ENCODE measurements at places on chromosomes 5 and 9.

DNA sequence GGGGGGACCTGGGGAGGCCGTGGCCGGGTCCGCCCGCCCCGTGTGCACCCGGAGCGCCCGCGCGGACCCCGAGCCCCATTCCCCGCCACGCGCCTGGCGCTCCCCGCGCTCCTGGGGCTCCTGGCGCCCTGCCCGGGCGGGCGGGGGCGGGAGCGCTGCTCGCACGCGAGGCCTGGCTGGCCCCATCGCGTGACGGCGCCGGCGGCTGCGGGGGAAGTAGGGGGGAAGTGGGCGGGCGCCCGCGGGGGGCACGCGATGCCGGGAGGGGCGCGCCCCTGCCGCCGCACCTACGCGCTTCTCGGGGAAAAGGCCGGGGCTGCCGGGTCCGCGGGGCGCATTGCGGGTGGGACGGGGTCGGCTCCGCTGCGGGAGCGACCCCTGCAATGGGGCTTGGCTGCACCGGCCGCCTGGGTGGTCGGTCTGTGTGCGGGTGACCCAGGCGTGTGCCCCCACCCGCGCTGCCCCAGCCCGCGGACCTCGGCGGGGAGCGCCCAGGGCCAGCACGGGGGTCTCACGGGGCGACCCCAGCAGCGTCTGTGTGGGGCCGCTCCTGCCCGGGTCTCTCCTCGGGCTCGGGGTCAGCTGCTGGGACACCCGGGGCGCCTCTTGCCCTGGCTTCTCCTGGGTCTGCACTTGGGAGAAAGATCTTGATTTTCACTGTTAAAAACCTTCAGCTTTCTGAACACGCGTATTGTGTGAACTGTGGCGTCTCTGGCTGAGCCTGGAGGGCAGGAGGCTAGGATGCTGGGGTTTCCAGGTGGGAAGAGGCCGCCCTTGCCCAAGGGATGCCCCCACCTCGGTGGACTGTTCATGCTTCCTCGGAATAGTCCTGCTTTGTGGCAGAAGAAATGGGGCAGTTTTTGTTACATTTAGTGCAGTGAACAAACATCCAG lies 52.4 kb downstream of the AHRR start:
- DNase-seq = no peak

DNA sequence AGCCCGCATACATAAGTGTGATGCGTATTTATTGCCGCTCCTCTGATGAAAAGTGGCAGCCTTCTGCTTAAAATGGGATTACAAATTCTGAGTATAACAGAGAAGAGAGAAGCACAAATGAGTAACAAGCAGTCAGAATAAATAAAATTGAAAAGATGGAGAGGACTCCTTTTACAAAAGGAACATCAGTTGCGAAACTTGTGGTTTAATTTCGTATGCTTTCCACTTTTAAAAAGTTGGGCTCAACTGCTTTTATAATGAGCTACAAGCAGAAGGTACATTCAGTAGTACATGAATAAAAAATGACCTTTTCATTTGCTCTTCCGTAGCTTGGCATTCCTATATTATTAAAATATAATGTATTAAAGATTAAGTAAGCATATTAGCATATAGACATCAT lies 320.0 kb downstream of the FBXL17 start:
- no peak for DNase-seq

GRCh38 chr5:173331956-173332479 lies 3.8 kb upstream of the STC2 start:
- no peak for DNase-seq

GRCh38 chr5:95863383-95863757 lies 40.8 kb upstream of the GLRX start:
- DNase-seq = no peak

GRCh38 chr5:140349244-140349643 lies 2.8 kb upstream of the HBEGF start:
- no peak for DNase-seq

- no peak for DNase-seq
Measured at GRCh38 chr5:135843571-135844337, 9.3 kb downstream of the SLC25A48 start.

DNA sequence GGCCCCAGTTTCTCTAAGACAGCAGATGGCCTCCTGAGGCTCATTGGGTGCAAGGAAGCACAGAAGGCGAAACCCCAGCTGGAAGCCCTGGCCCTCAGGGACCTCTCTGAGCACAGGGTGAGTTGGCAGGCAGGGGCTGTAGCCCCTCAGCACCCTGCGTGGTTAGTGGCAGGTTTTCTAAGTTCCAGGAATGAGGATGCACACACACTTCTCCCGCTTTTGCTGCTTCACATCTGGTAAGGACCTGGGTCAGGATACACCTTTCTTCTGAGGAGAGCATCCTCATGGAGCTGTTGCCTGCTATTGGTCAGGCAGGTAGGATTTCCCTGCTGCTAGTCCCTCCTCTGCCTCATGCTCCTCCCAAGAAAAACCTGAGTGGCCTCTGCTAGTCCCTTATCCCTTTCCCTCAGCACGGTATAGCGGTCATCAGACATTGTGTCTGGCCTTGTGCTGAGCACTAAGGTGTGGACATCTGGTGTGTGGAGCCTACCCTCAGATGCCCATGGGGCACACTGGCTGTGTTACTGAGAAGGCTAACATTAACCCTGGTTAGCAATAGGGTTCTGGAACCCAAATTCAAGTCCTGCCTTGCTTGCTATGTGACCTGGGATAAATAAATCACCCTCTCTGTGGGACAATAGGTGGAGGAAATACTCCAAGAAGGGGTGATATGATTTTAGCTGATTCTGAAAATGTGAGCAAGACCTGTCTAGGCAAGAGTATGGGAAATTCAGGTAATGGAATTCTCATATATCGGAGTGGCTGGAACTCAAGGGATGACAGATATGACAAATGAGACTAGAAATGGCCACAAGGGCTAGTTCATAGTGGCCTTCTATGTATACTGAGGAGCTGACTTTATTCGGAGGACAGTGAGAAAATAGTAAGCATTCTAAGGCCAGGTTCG lies 1.6 kb downstream of the SLC22A4 start:
- no peak for DNase-seq

GRCh38 chr5:68377733-68378132 lies 162.2 kb downstream of the PIK3R1 start:
- DNase-seq = no peak

DNA sequence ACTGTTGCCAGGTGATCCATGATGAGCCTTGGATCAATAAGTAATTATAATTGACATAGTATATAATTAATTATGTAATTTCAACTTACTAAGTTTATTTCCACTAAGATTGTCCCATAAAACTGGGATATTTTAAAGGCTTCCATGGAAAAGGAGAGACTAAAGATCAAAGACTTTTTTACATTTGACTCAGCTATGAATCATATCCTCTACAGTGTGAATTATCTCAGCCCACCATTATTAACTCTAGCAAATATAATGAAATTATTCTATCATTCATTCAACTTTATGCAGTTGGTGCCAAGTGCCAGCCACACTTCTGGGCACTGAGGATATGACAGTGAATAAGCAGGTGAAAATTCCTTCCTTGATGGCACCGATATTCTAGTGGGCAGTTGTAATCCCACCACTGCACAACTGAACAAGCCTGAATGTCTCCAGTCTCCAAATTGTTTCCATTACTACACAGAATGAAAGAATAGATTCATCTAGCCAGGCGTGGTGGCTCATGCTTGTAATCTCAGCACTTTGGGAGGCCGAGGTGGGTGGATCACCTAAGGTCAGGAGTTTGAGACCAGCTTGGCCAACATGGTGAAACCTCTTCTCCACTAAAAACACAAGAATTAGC lies 21.9 kb upstream of the TXN start:
- DNase-seq = no peak

GRCh38 chr5:67802766-67803165 lies 412.8 kb upstream of the PIK3R1 start:
- DNase-seq = no peak

- DNase-seq = no peak
Measured at GRCh38 chr5:79851391-79851863, 139.6 kb downstream of the MTX3 start.

GRCh38 chr9:127421057-127421456 lies 3.1 kb upstream of the ZNF79 start:
- DNase-seq = no peak

DNA sequence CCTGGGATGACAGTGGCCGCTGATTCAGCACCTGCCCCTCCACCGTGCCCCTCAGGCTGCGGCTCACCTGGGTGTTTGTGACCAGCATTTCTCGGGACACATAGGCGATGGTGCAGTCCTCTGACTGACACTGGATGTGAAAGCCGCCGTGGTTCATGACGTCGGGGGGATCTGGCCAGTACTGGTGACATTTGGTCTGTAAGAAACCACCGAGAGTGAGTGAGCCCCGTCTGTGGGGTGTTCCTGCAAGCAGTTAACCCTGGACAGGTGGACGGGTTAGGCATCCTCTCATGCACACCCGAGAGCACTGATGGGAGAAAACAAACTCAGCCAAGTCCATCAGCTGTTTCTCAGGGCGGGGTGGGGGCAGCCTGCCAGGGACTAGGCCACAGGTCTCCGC lies 62.5 kb upstream of the EPB41L4B start:
- no peak for DNase-seq

GRCh38 chr9:87372356-87372851 lies 125.3 kb upstream of the DAPK1 start:
- no peak for DNase-seq

DNA sequence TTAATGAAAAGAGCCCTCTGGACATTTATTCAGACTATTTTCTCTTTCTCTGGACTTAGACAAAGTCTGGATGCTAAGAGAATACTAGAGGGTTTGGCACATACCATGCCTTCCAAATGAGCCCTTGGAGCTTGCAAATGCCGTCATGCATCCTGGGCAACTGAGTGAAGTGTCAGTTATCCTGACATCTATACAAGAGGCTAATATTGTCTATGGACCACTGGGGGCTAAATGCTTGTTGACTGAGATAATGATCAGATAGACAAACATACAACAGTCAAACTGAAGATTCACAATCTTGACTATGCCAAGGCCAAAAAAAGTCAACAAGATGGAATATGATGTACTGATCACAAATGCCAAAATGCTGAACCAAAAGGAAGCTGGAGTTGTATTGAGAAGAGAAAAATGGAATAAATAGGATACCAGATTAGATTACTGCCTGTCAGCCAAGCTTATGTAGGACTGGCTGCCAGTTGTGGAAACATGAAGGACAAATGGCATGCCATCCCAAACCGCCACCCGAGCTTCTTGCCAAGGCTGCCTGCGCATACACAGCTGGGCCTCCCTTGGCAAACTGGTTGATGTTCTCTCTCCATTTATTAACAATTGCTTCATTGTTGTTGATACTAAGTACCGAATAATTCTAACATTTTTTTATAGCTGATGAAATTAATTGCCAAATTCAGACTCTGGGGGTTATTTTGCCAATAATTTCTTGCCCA lies 240.1 kb upstream of the GRAMD2B start:
- DNase-seq = no peak

DNA sequence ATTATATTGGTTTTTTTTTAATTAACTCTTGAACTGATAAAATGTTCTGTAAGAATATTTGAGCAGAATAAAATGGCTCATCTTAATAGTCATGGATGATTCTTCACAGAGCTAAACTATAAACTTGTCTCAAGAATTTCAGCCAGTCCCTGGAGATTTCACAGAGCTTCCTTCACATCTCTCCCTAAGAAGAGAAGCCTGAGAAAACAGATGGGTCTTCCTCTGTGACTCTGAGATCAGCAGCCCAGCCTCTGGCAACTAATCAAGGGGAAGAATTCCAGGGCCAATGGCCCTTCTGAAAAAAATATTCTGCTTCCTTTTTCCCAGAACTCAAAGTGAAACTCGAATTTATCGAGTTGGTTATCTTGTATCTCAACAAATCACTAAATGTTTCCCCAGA lies 122.2 kb upstream of the ITGA1 start:
- DNase-seq = no peak

DNA sequence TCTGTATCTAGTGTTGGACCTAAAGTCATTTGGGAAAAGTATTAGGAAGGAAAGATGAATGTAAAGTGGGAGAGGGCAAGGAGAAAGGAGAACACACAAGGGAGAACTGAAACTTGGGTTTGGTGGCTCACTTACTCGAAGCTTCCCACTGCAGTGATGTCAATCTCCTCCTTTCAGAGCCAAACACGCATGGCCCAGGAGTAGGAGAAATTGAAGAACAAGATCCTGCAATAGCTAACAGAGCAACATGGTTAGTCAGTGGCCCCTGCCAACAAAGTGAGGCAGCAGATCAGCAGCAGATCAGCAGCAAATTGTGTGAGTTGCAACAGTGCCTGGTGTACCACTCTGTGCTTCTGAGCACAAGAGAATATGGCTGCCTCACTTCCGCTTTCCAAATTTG lies 366.4 kb downstream of the PSAT1 start:
- no peak for DNase-seq

GRCh38 chr5:72556351-72557166 lies 49.3 kb upstream of the ZNF366 start:
- peak; percentile 0 for DNase-seq

GRCh38 chr9:96026655-96027213 lies 151.2 kb downstream of the ERCC6L2 start:
- DNase-seq = no peak

GRCh38 chr5:125489146-125489545 lies 742.7 kb upstream of the ZNF608 start:
- no peak for DNase-seq

GRCh38 chr9:652914-653313 lies 188.6 kb upstream of the DMRT1 start:
- no peak for DNase-seq

- DNase-seq = no peak
Measured at GRCh38 chr5:10524376-10525123, 39.3 kb upstream of the ANKRD33B start.

GRCh38 chr5:141966275-141966962 lies 2.5 kb upstream of the RNF14 start:
- no peak for DNase-seq

DNA sequence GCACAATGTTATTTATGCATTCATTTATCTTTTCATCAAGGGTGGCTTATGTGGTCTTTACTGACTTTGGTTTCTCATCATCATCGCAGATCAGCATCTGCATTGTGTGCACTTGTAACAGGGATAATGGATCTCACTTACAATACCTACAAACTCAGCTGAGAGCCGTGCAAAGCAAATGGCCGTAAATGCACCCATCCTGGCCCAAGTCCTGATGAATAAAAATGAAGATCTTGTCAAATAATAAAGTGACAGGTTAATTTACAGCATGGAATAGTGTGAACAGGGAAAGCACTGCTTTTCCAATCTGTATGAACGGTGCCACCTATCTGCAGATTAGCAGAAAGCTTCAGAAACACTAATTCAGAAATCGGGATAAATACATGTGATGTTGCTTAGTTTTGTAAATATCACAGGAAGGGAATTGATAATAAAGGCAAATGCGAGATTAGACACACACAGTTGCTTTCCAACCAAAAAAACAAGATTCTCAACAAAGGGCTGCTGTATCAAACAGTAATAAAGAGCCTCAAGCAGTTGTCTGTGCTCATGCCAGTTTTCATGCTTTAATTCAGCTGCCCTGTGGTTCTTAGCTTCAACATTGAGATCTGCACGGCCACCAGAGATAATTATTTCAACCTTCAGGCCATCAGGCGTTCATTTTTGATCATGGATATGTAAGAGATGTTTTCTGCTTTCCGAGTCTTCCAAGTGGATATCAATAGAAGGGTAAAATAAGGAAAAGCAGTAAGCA lies 153.4 kb upstream of the POU5F2 start:
- DNase-seq = no peak

DNA sequence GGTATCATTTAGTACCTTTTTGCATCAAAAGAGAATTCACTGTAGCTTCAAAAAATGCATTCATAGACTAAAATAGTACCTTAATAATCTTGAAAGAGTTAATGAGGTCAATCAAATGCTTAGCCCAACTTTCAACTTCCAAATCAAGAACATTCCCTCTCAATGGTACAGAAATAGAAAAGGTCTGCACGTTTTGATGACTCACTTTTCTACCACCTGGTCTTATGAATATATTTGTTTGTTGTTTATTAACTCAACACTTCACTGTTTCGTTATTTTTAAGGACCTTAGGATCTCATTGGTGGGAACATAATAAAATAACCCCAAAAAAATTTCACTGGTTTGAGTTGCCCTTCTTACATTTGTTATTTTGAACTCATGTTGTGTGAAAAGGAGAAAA lies 229.5 kb downstream of the MEF2C start:
- DNase-seq = no peak

Measured in activated T-helper 1 cell treated with anti-CD3 and anti-CD28 coated beads, Interleukin-2, amount 50 U/mL, for 16 hours (primary cell).